ENCODE measurements at places on chromosomes 4 and X. TPM values are rescaled to one million over a fixed set of nuclear protein-coding genes. Genes with fewer than 3 reads are reported as not detected.

Gene EFNB1
- 7.4 TPM for total RNA-seq

Gene MAGEB2
- total RNA-seq: not detected

Gene PDZD4
- 0.09 TPM for total RNA-seq

Gene TIMM17B
- total RNA-seq: 7.0 TPM

Gene NHS
- 11.6 TPM for total RNA-seq
